ENCODE measurements at places on chromosomes 5 and 9.

GRCh38 chr9:75000835-75001234 is 27.3 kb downstream of the CARNMT1 start:
- DNase-seq = no peak

- DNase-seq = no peak
Observed at GRCh38 chr5:68740226-68740910, 353.4 kb upstream of the SLC30A5 start.

GRCh38 chr9:87701931-87702421 is 23.9 kb upstream of the CTSL start:
- DNase-seq = no peak

GRCh38 chr9:134425812-134426211 is 99.6 kb downstream of the RXRA start:
- DNase-seq = no peak

DNA sequence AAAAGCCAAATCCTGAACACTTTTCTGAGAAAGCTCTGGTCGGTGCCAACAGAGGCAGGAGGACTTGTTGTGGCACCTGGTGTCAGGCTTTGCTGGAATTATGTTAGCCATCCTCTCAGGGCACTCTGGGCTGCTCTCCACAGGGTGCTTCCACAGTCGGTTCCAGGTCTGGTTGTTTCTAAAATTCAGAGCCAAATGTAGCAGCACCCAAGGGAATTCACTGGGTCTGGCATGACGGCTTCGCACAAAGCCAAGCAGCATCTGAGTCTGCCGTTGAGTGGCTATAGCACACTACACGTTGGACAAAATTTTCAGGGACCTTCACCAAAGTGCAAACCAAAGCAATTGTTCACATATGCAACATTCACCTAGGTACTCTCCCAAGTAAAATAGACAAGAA is 110.2 kb downstream of the PJA2 start:
- DNase-seq = no peak

GRCh38 chr5:9721161-9721560 is 91.0 kb upstream of the TAS2R1 start:
- DNase-seq = no peak

GRCh38 chr5:102590467-102590866 is 91.7 kb upstream of the SLCO6A1 start:
- no peak for DNase-seq

DNA sequence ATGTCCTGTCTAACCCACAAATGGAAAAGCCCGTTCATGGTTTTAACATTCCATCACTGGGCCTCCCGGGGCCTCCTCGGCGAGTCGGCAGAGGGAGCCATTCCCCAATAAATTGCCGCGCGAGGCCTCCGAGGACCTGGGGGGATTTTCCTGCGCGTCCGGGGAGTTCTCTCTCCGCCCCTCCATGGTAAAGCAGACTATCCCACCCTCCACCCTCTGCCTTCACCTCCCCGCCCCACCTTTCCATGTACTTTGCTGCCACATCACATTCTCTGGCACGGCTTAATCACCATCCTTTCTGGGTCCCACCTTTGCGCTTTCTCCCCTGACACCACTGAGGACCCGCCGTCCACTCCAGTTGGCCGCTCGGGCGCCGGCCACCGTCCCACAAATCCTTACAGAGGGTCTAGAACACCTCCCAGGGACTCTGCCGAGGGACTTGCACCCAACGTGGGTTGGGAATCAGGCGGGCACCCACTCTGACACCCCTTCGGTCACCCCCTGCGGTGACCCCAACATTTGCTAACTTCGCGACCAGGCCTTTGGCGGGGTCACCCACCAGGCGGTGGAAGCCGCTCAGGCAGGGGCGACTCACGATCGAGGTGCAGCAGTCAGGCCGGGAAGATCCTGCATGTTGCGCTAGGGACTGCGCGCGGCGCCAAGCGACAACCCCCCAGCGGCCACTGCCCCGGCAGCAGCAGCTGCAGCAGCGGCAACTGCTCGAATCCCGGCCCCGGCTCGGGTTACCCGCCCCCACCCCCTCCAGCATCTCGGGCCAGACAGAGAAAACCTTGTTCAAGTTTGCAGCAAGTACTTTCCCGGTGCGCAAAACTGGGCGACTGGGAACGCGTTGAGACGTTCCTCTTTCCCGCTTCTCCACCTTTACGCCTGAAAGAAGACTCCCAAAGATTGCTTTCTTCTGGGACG is at the start of gene MEGF10:
MEGF10 (plus strand) TSS at position 778 of the 927 bp plus-strand sequence. CDS start 40,513 bp downstream, outside the sequence.
- no peak for DNase-seq

DNA sequence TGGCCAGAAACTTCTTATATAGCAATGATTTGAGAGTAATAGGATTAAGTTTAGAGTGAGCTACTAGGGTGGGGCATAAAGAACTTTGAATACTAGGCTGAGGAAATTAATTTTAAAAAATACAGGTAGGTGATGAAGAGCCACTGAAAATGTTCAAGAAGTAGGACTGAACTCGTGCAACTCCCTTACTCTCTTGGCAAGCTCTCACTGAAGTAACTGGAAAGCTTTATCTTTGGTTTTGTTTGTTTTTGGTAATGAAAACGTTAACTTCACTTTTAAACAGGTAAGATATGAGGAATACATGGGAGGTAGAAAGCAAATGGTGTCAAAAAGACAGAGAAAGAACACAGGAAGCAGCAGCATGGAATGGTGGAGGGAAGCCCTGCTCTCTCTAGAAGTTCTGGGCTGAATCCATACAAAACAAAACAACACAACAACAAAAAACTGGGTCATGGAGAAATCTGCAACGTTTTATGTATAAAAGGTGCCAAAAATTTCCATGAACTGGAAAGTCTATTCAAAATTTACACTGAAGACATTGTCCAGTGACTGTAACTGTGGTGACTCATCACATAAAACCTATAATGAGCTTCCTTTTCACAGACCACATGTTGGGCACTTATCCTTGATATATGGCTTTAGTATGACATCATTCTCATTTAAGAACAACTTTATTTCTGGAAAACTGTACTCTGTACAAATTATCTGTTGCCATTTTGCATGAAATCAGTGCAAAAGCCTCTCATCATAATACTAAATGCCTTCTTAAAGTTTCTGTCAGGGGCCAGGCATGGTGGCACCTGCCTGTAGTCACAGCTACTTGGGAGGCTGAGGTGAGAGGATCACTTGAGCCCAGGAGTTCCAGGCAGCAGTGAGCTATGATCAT is 91.2 kb upstream of the CHD1 start:
- no peak for DNase-seq

- DNase-seq = peak; percentile 85
Observed at GRCh38 chr5:65035211-65036206, 266.8 kb downstream of the CWC27 start.

- DNase-seq = no peak
Observed at GRCh38 chr9:91371894-91372293, 10.2 kb upstream of the AUH start.

GRCh38 chr5:84494453-84494852 is 109.8 kb upstream of the EDIL3 start:
- DNase-seq = no peak

- DNase-seq = no peak
Observed at GRCh38 chr5:154097031-154097430, 58.3 kb downstream of the MFAP3 start.

- no peak for DNase-seq
Observed at GRCh38 chr5:96851312-96852062, 24.8 kb upstream of the ERAP2 start.

GRCh38 chr9:125521462-125522327 is 185.3 kb downstream of the MAPKAP1 start:
- no peak for DNase-seq

- no peak for DNase-seq
Observed at GRCh38 chr9:81552581-81552991, 136.8 kb downstream of the TLE1 start.

DNA sequence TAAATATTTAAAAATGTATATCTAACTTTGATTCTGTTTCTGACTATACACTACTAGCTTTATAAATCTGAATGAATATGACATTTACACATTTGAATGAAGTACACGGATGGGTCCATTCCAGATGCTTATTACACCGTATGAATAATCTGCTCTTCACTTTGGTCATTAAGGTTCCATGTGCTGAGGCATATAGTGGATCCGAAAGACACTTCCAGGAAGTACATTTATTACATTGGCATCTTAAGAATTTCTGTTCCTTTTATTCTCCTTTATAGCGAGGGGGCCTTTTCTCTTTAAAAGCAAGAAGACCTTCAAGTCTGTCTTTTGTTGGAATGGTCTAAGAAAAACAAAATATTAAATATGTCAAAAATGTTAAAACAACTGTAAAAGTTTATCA is 147.6 kb downstream of the AUH start:
- no peak for DNase-seq

GRCh38 chr9:91067306-91067860 is 265.8 kb downstream of the SYK start:
- DNase-seq = no peak

- DNase-seq = no peak
Observed at GRCh38 chr9:27421577-27421976, 102.5 kb upstream of the IFNK start.

DNA sequence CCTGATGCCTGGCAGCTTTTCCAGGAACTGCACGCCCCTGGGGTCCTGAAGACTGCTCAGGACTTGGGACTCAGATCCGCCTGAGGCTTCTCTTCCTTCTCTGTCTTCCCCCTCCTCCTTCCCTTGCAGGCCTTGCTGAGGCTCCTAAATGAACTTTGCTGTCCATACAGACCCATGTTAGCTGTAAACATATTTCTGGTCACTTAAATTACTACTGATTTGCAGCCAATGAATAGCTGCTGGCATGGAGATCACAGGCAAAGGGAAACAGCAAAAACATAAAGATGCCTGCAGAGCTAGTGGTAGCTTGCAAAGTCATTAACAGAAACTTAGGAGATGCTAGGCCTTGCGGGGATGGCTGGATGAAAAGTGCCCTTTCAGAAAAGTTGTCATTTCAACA is 261.9 kb downstream of the GADD45G start:
- DNase-seq = no peak

- no peak for DNase-seq
Observed at GRCh38 chr9:77449240-77450084, 198.7 kb downstream of the GNA14 start.

GRCh38 chr9:7094052-7094451 is 336.3 kb downstream of the KDM4C start:
- DNase-seq = no peak

DNA sequence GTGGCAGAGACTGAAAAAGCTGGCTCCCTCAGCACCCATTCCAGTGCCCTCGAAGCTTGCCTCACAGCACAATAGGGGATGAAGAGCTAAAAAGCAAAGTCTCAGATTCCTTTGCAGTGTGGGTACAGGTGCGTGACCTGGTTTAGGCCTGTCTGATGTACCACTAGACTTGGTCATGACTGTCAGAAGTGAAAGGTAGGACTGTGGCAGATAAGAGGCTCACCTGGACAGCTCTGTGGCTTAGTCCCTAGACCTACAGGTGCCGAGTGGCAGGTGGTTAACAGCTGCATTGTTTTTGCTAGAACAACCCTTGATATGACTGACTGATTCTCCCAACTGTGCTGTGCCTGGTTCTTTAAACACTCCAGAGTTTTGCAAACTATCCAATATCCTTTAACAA is 14.7 kb upstream of the SFXN1 start:
- DNase-seq = no peak

DNA sequence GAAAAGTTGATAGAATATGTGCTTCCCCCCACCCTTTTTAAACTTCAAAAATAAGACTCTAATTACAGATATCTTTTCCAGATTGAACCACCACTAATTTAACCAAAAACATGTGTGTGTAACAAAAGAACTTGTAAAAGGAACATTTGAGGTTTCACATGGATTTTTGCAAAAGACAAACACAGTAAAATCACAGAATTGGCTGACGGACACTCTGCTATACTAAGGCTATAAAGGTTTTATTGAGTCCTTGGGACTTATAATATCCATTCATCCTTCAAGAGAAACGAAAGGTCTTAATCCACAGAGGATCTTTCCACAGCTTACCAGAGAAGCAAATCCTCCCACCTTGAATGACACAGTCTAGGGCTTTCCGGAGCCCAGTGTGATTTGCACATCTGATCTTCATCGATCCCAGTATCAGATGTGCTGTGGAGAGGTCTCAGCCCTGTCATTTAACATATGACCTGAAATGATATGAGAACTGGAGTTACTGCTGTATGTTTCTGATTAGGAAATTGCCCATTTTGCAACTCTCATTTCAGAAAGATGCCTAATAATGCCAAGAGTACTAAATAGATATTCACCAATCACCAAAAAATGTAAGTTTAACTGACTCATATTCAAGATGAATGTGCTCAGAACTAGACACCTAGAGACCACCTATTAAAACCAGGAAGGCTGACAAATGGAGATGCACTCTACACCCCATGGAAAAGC is 256.5 kb upstream of the FBXL7 start:
- no peak for DNase-seq

DNA sequence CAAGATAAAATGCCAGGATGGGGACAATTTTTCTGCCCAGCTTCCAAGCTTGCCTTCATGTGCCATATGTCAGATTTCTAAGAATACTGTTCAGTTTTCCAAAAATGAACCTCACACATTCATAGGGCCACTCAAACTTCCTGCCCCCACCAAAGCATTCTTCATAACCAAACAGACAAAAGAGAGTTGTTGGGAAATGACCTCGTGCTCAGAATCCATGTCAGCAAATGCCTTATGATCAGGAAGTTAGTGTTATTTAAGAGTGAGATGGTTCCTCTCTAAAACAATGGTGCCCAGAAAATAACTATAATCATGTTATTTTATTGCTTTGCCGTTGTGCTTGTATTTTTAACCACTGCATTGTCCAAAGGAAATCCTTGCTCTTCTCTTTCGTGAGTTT is 208.2 kb downstream of the ZNF608 start:
- no peak for DNase-seq

- DNase-seq = no peak
Observed at GRCh38 chr9:65403721-65404120, 118.7 kb upstream of the FOXD4L5 start.

- no peak for DNase-seq
Observed at GRCh38 chr5:100722657-100723056, 180.4 kb downstream of the ST8SIA4 start.

Data from natural killer cell treated with Interleukin-12 subunit alpha and Interleukin-12 subunit beta and Interleukin-15 and Interleukin-18, amount 100 ng/mL, for 72 hours (primary cell).